ENCODE measurements at places on chromosomes 5 and 9.

GRCh38 chr5:199950-200645 lies 8.8 kb downstream of the LRRC14B start:
- DNase-seq: no peak

DNA sequence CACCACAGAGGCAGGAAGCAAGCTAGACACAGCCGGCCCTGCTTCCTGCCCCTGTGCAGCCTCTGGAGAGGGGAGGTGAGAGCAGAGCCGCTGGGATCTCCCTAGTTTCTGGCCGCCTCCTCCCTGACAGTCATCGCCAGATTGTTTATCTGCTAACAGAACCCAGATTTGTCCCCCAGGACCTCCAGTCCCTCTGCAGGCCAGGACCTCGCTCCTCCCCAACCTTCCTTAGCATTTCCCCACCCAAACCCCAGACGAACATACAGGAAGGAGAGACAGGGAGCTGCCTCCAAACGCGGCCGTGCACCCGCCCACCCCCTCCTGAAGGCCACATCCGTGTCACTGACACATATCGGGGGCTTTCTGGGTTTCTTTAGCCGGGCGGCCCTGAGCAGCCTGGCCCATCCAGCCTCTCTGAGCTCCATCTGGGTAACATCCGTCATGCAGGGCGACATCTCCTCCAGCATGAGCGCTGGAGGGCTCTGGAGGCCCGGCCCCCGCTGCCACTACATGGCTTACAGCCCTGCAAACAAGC lies 47.5 kb downstream of the DBH start:
- no peak for DNase-seq

DNA sequence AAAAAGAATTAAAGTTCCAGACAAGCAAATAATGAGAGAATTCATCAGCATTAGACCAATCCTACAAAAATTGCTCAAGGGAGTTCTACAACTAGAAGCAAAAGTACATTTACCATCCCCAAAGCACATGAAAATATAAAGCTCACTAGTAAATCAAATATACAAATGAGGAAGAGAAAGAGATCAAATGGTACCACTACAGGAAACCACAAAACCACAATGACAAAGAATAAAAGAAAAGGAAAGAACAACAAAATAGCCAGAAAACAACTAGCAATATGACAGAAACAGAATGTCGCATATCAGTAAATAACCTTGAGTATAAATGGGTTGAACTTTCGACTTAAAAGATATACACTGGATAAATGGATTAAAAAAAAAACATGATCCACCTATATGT lies 739.0 kb downstream of the DTWD2 start:
- no peak for DNase-seq

DNA sequence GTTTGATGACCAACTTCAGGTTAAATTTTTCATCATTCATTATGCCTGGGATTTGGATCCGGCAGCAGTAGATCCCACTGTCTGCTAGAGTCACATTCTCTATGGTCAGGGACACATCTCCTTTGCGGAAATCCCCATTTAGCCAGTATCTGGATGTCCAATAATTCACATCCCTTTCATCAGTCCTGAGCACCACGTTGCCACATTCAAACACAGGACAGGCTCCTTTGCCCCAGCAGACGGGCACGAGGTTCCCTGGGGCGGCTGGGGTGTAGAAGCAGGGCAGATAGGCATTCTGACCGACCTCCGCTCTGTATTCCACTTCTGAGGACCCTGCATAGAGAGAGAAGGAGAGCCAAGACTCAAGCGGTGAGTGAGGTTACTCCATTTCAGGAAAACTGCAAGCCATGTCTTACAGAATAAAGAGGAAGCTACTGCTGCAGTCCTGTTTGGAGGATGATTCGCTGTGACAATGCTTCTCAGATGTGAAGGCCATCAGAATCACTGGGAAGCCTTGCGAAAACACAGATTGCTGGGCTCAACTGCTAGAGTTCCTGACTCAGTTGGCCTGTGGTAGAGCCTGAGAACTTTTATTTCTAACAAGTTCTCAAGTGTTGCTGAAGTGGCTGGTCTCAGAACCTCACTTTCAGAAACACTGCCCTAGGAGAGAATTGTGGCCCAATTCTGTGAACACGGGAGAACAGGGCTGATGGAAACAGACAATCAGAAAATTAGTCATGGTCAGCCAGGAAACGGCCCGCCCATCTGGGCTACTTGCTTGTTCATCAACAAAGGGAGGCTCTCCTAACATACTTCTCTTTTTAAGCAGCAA lies 2.0 kb downstream of the HAVCR2 start:
- DNase-seq: no peak

GRCh38 chr9:7258688-7259396 lies 501.1 kb downstream of the KDM4C start:
- DNase-seq: no peak

DNA sequence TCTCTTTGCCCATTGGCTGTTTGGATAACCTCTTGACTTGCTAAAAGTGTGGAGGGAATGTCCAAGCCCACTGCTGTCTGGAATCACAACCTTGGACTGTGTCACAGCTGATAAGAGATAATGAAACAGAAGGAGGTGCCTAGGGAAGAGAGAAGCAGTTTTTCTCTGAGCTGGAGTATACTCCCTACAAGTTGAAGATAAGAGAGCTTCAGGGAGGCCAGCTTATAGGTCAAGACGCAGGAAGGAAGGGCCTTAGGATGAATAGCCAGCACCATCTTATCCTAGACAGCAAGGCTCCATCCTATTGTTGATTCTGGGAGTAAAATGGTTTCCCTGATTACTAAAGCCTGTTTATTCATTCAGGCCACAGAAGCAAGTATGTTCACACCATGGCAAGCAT lies 244.7 kb downstream of the NPR3 start:
- no peak for DNase-seq

- DNase-seq: no peak
Observed at GRCh38 chr9:130465383-130466096, 20.8 kb downstream of the ASS1 start.

- DNase-seq: no peak
Observed at GRCh38 chr5:131647048-131647769, 12.2 kb upstream of the RAPGEF6 start.

DNA sequence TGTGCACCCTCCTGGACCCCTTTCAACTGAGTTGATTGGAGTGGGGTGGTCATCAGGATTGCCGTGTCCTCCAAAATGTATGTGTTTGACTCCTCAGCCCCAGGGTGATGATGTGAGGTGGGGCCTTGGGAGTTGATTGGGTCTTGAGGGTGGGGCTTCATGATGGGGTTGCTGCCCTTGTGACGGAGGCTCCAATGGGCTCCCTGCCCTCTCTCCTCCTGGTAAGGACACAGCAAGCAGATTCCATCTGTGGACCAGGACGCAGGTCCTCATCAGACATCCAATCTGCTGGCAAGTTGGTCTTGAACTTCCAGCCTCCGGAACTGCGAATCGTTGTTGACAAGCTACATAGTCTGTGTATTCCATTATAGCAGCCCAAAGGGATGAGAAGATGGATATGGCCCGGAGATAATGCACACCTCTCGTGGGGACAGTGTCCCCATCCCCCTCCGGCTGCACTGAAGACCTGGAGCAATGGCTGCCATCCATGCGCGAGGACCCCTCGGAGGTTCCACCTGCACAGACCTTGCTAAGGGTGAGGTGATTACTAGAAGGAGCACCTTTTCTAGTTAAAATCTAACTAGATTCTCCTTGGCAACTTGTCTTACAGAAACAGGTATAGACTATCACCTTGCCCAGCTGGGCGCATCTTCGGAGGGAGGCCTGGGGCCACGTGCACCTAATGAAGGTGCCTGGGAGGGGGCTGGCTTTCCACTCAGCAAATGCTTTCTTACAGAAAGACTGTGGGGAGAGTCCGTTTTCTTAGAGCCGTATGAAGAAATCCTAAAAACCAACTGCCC lies 75.7 kb upstream of the IRX4 start:
- DNase-seq: no peak
